ENCODE measurements at places on chromosomes 4 and X.

GRCh38 chr4:53671757-53672156, 80.5 kb upstream of the LNX1 start:
- no peak for DNase-seq

- DNase-seq: no peak
These were observed 262.8 kb upstream of the VCX start for GRCh38 chrX:7580127-7580526.

DNA sequence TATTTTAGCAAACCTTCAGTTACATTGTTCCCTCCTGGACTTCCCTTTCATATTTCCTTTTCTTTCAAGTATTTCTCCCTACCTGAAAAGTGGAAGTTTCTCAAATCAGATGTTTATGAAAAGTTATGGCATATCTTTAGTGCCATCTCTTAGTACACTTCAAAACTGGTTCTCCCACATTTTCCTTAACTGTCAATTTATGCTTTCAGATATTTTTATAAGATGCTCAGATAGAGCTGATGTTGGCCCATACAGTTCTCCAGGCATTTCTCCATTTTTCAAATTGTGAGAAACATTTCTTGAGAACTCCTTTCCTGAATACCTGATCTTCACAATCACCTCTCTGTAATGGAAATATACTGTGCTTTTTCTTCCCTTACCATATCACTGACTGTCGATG, 32.5 kb upstream of the AP1AR start:
- DNase-seq: no peak

DNA sequence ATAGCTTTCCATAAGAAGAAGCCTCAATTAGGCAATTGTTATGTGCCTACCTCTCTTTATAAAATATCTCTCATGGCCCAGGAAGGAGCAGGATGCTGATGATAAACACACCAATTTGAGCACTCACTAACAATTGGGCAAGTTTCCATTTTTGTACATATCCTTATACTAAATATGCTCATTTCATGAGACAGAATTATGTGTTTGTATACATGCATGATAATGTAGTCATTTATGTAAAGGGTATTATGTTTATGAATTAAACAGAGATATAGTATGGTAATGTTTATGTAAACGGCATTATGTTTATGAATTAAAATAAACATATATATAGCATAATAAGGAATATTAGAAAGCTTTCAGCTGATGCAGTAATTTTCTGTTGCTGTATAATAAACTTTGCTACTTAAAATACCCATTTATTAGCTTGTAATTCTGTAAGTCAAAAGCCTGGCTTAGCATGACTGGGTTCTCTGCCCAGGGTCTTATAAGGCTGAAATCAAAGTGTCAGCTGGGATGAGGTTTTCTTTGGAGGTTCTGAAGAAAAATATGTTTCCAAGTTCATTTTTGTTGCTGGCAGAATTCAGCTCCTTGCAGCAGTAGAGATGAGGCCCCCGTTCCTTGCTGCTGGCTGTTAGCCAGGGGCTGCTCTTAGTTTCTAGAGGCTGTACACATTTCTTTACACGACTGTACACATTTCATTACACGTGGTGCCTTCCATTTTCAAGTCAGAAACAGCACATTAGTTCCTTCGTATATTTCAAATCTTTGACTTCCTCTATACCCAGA, 89.0 kb downstream of the GLRA2 start:
- no peak for DNase-seq

DNA sequence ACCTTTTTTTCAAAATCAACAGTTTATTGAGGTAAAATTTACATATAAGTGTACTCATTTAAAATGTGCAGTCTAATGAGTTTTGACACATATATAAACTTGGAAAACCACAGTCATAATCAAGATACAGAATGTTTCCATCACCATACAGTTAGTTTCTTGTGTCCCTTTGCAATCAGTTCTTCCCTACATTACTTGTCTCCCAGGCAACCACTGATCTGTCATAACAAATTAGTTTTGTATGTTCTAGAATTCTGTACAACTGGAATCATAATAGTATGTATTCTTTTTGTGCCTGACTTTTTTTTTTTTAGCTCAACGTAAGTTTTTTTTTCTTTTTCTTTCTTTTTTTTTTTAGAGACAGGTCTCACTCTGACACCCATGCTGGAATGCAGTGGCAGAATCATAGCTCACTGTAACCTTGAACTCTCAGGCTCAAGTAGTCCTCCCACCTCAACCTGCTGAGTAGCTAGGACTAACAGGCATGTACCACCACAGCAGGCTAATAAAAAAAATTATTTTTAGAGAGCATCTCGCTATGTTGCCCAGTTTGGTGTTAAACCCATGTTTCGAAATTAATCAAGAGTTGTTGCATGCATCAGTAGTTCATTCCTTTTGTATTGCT, 26.9 kb downstream of the ARFIP1 start:
- no peak for DNase-seq

DNA sequence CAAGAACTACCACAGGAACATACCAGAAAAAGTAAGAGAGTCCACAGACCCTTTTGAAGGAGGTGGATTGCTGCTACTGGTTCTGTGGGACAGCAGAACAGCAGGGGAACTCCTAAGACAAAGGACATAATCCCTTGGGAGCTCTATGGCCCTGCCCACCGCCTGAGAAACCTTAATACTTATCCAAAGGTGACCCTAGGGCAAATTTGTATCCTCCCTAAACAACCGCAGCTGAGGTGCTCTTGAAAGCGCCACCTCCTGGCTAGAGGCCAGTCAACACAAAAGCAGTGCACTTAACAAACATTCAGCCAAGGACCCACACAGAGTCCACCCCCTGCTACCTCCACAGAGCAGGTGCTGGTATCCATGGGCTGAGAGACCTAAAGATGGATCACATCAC, 136.8 kb downstream of the ADAM29 start:
- DNase-seq: no peak

DNA sequence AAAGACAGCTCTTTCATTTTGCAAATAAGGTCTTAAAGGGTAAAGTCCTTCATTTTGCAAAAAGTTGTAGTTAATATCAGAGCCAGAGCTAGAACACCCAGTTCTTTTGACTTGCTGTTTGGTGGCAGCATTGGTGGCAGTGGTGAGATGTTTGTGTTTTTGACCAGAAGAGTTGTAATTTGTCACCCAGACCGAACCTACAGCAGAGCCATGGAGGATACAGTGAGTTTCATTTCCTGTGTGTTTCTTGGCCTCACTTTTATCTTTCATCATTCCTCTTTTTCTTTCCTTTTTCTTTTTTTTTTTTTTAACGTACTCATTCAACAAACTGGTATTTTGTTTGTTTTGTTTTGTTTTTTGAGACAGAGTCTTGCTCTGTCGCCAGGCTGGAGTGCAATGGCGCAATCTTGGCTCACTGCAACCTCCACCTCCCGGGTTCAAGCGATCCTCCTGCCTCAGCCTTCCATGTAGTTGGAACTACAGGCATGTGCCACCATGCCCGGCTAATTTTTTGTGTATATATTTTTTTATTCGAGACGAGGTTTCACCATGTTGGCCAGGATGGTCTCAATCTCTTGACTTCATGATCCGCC, 116.4 kb downstream of the AFF1 start:
- DNase-seq: no peak

DNA sequence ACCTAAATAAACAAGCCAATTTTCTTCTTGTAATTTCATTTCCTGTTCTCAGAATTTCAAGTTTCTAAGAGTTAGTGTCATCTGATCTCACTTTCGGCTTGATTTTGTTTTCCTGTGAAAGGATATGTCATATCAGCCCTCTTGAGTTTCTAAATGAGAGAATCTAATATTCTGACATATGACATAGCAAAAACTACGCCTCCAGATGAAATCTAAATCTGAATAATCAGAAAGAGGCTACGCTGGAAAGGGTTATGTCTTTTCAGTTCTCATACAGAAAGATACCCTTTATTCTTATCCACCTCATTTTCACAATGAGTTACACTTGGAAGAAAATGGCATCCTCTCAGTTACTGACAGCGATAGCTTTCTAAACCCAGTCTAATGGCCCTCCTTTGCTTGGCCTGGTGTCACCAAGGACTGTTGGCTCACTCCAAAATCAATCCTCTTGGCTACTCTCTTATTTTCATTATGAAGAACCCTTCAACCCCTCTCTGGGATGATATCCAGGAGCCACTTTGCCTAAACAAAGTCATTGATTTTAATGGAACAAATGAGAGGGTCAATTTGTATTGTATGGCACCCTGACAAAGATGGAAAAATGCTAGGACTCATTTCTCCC, 65.6 kb downstream of the ASB9 start:
- DNase-seq: no peak

GRCh38 chr4:4496592-4497372, 45.1 kb downstream of the STX18 start:
- DNase-seq: no peak

DNA sequence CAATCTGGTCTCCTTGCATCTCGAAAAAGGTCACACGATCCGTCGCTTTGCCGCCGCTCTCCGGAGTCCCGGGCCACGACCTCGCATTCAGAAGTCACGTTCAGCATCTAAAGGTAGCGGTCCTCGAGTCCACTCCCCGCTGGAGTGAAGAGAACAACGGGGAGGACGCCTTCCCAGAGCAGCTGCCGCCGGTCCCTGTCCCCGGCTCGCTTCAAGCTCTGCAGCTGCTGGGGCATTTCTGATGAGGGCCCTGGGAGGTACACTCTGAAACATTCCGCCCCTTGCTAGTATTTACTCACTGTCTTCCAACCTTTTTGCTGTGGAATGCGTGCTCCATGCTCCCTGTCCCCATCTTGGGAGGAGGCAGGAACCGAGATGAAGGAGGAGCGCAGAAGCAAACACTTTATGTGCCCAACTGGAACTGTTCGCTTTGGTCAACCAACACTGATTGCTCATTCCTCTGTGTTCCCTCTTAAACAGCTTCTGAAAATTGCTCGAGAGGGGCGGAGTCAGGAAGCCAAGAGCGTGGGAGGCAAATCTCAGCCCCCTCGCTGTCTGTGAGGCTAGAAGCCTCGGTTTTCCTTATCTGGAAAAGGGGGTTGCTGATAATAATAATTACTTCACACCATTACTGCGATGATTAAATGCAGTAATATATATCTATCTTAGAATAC, 6.4 kb upstream of the VAMP7 start:
- DNase-seq: no peak

DNA sequence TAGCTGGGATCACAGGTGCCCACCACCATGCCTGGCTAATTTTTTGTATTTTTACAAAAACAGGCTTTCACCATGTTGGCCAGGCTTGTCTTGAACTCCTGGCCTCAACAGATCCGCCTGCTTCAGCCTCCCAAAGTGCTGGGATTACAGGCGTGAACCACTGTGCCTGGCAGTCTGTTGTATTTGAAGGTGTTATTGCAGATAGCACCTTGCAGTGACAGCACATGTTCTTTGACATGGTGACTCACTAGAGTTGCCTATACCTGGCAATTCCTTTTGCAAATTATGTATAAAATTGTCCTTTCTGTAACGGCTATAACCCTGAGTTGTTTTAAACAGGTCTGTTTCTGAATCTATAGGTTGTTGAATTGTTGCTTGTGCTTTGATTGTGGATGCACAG, 7.9 kb downstream of the OGT start:
- DNase-seq: no peak
